ENCODE measurements at places on chromosomes 5 and 9.

GRCh38 chr9:136565086-136565714 is 19.4 kb upstream of the NOTCH1 start:
- no peak for DNase-seq

GRCh38 chr9:34500623-34501267 is 22.0 kb downstream of the ENHO start:
- DNase-seq: peak; percentile 62

DNA sequence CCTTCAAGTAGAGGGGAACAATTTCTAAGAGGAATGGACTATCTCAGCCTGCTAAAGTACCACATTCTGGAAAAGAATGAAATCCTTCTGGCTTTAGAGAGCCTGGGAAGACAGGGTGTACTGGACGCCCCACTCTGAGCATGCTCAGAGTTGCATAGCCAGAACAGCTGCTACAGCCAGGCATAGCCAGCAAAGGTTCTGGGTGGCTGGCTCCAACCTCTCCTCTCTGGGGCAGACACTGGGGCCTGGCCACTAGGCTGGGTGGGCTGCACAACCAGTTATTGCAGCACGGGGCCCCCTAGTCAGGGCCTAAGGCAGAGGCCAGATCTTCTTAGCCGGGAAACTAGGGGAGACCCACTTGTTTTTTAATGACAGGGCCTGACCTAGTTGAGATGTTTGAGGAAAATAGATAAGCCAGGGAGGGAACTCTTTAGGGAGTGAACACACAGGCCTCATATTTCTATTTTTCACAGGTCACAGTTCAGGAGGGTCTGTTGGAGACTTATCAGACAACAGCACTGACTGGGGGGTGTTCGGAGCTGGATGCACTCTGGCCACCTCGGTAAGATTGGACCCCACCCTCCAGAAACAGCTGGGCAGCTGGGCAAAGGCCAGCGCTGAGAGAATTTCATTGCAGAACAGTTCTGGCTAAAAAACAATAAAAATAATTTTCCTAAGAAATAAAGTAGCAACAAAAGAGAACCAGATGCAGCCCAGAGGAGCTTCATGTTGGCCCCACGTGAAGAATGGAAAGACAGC is 142.9 kb downstream of the LPAR1 start:
- no peak for DNase-seq

DNA sequence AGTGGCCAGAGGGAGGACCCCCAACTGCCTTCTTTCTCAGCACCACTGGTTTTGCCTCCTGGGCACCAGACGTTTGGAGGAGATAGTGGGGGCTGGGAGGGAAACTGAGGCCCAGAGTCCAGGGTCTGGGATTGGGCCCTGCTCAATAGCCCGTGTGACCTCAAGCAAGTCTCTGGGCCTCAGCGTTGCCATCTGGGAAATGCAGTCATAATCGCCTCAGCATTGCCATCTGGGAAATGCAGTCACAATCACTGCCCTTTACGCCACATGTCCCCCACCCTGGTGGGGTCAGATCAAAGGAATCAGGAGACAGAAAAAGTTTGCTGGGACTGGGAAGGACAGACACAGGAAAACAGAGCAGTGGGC is 1.6 kb downstream of the SH2D3C start:
- no peak for DNase-seq
